Activated naive CD8-positive, alpha-beta T cell treated with anti-CD3 and anti-CD28 coated beads for 36 hours (primary cell): ENCODE measurements at places on chromosomes 5 and 9.

- DNase-seq = no peak
These were observed 33.1 kb downstream of the PGGT1B start for GRCh38 chr5:115229606-115230005.

GRCh38 chr5:92662741-92663140, 918.3 kb downstream of the NR2F1-AS1 start:
- DNase-seq = no peak

GRCh38 chr5:3886524-3887451, 291.2 kb downstream of the IRX1 start:
- DNase-seq = no peak

DNA sequence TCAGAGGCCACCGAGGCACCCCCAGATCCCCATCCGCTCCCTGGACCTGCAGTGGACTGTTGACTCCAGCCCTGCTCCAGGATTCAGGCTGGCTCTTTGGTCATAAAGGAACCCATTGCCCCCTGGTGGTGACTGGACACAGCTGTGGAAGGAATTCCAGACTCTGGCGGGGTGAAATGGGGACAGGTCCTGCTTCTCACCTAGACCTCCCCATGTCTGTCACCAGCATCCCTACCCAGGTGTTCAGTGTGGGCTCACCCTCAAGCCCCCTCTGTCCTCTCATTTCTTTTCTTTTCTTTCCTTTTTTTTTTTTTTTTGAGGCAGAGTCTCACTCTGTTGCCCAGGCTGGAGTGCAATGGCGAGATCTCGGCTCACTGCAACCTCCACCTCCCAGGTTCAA, 25.5 kb upstream of the STXBP1 start:
- peak; percentile 55 for DNase-seq

DNA sequence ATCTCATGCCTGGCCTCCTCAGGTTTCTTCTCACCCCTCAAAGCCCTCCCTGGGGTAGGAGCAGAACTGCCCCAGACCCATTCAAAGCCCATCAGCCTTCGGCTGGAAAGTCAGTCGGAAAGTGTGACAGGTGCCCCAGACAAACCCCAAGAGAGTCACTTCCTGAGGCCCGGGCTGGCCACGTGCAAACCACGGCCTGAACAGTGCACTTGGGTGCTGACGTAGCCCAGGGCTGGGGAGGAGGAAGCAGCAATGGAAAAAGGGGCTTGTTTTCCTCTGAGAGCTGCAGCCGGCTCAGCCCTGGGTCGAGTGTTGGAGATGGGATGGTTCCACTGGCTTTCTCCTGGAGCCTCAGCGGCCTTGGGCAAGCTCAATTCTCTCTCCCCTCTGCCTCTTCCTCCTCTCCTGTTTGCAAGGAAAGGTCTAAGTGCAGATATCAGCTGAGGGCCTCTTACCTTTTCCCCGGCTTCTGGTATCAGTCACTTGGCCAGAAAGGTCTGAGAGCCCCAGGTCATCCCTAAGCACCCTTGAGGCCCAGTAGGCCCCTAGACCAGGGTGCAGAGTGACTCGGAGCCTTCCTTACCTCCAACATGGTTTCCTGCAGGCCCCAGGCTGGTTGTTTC, 5.9 kb upstream of the EGR1 start:
- DNase-seq = peak; percentile 93

DNA sequence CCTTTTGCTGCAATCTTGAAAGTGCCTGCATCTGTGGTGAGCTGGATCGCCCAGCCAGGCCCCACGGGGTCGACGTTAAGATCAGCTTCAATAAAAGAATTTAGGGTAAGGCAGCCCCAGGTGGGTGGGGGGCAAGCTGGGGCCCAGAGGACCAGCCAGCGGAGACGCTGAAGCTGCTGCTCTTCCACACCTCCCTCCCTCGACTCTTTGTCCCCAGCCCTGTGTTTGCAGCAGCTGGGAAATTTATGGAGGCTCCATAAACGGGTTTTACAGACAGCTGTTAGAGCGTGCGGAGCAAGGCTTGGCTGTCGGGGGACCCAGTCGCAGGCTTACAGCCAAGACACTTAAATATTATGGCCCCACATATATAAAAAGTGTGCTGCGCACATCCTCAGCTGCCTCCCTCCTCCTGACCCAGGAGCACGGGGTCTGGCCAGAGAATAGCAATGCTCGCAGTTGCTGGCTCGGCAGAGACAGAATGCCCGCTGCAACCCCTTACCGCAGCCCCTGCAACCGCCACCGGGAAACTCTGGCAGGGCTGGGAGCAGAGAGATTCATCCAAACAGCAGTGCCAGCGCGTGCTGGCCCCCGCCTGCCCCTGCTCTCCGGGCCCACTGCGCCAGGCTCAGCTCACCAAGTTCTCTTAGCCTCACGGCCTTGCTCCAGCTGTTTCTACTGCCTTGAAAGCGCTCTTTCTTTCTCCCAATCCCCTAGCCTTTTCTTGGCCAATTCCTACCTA, 28.4 kb upstream of the MVB12B start:
- DNase-seq = no peak

- DNase-seq = no peak
These were observed 21.6 kb upstream of the ANGPTL2 start for GRCh38 chr9:127143920-127144465.

DNA sequence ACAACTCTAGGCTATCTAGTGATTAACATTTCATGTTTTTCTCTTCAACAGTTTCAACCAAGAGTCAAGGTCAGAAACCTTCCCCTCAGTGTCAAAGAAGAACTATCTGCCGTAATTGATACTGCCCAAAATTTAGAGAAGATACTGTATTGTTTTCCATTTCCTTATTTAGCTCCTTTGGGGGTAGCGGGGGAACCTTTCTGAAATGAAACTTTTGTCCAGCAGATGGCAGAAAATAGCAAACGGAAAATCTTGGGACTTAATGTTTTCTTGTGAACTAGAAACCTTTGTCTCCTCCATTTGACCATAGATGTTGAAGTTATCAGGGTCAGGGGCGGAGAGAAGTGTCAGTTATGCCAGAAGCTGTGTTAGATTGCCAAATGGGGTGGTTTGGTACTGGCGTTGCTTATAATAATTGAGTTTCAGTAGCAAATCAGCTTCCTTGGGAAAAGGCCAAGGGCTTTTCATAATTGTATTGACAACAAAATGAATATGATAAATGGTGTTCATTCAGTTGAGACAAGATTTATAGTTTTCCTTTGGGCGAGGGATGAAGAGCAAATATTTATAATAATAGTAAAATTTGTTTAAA, 101.7 kb upstream of the TLX3 start:
- peak; percentile 3 for DNase-seq

GRCh38 chr9:73583576-73583975, 431.9 kb downstream of the ANXA1 start:
- DNase-seq = no peak

GRCh38 chr5:6222121-6222520, 156.2 kb downstream of the MED10 start:
- DNase-seq = no peak

GRCh38 chr5:62421414-62421813, 8.9 kb downstream of the IPO11 start:
- no peak for DNase-seq

DNA sequence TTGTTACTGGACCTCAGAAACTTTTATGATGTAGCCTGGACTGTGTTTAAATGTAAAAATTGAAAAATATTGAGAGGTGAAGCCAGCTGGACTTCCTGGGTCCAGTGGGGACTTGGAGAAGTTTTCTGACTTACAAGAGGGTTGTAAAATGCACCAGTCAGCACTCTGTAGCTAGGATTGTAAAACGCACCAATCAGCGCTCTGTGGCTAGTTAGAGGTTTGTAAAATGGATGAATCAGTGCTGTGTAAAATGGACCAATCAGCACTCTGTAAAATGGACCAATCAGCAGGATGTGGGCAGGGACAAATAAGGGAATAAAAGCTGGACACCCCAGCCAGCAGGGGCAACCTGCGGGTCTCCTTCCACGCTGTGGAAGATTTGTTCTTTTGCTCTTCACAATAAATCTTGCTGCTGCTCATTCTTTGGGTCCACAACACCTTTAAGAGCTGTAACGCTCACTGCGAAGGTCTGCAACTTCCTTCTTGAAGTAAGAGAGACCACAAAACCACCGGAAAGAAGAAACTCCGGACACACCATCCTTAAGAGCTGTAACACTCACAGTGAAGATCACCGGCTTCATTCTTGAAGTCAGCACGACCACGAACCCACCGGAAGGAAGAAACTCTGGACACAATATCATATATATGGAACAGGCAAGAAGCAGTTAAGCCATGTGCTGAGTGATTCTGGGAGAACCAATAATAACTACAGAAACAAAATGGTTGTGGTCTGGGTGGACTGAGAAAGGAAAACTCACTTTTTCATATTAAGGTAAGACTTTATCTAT, 201.3 kb downstream of the GABRG2 start:
- DNase-seq = no peak

DNA sequence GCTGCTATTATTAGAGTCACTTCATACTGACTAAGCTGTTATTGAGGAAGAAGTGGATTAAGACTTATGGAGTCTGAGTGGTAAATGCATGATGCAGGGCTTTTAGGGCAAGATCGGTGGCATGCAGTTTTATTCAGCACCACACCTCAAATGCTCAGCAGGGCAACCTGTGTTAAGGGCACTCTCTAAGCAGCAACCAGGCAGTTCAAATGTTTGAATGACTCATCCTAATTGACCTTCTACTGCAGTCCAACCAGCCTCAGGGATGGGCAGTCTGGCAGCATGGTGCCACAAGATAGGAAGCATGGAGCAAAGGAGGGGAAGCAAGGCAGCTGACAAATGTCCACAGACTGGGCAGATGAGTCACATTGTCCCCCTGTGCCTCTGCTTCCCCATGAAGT, 80.2 kb upstream of the MIER3 start:
- DNase-seq = no peak

- no peak for DNase-seq
These were observed 19.1 kb upstream of the IFNB1 start for GRCh38 chr9:21096901-21097255.

DNA sequence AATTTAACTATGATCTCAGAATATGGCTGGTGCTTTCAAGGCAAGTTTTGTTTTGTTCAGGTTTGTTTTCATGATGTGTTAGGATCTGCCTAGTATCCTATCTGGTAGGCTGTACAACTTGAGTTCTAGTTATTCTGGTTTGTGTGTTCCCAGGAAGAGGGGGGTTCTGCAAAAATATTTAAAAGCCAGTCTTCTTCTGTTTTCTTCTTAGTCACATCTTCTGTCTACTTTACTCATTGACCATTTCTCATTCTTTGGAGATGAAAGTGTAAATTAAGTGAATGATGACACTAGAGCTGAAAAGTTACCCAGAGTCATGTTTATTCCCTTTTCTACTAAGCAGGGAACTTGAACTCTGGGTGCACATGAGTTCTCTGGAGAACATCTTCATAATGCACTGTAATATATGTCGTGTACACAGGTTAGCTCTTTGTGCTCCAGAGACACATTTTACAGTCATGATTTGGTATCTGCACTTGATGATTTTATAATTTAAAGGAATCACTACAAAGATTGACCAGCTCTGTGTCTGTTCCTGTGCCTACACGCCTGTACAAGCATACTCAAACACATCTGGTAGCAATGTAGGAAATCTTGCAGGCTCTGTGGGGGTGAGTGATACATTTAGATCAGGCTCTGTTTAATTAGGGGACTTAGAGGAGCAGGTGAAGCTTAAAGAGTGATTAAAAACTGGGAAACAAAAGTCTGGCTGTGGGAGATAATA, 5.0 kb downstream of the SMAD5 start:
- no peak for DNase-seq

DNA sequence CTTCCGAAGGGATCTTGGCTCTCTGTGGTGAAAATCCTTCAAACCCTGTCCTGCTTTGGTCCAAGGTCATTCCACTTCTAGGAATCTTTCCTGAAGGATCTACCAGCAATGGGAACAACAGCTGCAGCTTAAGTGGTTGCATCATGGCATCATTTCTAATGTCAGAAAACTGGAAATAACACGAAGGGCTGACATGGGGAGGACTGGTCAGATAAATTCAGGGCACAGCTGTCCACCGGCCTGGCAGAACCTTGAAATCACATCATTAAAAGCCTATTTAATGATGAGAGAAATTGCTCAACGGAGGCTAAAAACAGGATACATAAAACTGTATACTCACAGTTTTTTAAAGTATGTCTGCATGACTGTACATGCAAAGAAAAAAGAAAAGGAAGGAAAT, 28.3 kb downstream of the OLFML2A start:
- no peak for DNase-seq

DNA sequence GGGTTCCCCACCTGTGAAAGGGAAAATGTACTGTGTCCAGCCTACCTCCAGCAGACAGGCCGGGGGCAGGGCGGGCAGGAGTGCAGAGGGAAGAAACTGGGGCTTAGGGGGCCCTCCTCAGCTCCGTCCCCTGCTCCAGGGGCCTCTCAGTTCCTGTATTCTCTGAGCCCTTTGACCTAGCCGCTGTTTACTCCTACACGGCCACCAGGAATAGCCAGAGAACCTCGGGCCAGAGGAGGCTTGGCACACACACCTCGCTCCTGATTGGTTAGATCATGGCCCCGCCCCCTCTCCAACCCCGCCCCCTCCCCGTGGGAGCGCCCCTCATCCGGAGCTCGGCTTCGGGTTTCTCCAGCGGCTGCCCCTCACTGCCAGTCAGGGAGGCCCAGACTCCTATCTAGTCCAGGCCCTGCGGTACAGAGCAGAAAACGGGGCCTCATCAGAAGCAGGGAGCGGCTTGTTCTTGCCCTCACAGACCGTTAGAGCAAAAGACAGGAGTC, 2.2 kb downstream of the ST6GALNAC6 start:
- no peak for DNase-seq

DNA sequence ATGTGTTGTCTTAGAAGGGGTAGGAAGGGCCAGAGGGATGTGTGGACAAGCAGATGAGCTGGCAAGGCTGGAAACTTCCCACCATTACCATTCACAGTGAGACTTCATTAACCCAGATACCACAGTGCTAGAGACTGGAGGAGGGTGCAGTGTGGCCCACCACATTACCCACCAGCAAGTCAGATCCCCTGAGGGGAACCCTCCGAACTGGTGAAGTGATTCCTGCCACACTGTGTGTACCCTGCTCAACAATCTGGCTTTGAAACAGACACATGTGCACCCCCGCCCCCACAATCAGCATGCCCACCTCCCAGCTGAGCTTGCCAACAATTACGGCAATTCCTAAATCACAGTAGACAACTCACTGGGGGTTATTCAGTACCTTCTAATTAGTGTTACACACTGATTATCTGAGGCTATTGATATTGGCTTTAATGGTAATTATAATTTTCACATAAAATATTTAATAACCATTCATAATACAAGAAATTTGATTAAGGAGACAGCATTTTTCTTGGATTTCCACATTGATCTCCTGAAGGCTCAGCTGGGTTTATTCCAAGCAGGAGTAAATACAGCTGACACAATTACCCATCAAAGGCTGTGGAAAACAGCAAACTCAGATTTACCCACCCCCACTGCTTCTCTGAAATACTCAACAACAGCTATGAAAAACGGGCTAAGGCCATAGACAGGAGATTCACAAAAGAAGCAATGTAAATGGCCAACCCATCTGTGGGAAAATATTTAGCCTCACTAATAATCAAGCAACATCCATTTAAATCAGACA, 169.3 kb upstream of the FSTL4 start:
- no peak for DNase-seq
